Stomach (tissue), 19 donors: ENCODE measurements at places on chromosomes 7 and 10. TPM values are rescaled to one million over a fixed set of nuclear protein-coding genes. Genes with fewer than 3 reads are reported as not detected.

DNA sequence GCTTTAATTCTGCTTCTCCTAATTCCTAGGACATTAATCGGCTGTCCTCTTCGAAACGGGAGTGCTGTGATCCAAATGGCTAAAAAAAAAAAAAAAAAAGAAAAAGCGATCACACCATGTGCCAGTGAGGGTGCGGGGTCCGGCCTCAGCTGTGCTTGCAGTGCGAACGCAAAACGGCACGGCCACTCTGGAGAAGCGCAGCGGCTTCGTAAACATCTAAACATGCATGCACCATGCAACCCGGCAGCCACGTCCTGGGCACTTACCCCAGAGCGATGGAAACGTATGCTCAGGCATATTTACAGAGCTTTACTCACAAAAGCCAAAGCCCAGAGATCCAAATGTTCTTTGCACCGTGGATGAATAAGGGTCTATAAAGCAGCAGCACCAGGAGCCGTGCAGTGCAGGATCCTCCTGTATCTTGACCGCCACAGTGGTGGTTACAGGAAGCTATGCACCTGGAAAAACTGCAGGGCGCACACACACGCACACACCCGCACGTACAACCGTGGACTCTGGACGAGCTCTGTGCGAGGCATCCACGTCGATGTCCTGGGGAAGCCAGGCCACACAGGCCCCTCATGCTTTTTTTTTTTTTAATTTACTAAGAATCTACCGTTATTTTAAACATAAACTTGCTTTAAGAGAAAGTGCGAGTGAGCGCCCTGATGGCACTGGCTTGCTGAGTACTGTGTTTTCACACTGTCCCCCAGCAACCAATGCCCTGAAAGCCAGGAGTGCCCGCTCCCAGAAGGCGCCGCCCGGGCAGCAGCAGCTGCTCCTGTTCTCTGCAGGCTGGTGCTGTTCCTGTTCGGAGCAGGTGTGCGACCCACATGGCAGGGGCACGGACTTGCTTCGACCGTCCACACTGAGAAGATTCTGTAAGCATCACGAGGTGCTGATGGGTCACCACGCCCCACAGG is 25.0 kb downstream of the GPER1 start:
- no peak for DNase-seq

DNA sequence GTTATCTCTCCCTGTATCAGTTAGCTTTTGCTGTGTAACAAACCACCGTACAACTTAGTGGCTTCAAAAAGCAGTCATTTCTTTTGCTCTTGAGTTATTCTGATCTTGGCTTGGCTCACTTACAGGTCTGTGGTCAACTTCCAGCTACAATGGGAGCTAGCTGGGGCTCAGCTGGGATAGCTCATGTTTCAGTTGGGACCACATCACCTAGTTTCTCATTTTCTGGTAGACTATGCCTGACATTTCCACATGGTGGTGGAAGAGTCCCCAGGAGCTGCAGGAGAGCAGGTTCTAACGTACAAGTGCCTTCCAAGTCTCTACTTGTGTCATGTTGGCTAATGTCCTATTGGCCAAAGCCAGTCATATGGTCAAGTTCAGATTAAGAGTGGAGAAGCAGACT is 25.8 kb upstream of the PIP4K2A start:
- no peak for DNase-seq

GRCh38 chr10:75176046-75176445 is 34.5 kb upstream of the VDAC2 start:
- no peak for DNase-seq

- DNase-seq = no peak
Measured at GRCh38 chr7:80392229-80393169, 119.4 kb downstream of the GNAT3 start.

GRCh38 chr10:73915206-73915851 is 4.4 kb downstream of the PLAU start:
- DNase-seq = no peak

GRCh38 chr10:118107040-118107439 is 60.3 kb upstream of the RAB11FIP2 start:
- DNase-seq = no peak

- no peak for DNase-seq
Measured at GRCh38 chr10:92130622-92131274, 160.1 kb downstream of the CPEB3 start.

DNA sequence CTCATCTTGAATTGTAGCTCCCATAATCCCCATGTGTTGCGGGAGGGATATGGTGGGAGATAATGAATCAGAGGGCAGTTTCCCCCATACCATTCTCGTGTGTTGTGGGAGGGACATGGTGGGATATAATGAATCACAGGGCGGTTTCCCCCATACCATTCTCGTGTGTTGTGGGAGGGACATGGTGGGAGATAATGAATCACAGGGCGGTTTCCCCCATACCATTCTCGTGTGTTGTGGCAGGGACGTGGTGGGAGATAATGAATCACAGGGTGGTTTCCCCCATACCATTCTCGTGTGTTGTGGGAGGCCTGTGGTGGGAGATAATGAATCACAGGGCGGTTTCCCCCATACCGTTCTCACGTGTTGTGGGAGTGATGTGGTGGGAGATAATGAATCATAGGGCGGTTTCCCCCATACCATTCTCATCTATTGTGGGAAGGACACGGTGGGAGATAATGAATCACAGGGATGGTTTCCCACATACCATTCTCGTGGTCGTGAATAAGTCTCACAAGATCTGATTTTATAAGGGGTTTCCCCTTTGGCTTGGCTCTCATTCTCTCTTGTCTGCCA is 271.0 kb downstream of the MAD1L1 start:
- DNase-seq = no peak

DNA sequence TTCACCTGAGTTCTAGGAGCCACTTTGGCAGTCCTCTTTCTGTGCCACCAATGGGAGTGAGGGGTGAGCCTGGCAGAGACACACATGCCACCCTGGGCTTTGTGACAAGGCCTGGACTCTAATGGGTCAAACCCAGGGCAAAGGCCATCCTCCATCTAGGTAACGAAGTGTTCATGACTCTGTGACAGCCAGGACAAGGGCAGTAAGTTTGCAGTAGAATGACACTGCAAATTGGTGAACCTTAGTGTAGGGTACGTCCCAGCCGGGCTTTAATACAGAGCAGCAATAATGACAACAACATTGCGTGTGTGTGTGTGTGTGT is 43.3 kb downstream of the PAPSS2 start:
- DNase-seq = no peak

- DNase-seq = no peak
Measured at GRCh38 chr7:142355328-142355727, 97.5 kb upstream of the PRSS58 start.

The NUDT13 gene
- total RNA-seq = 17.7 TPM

The MACC1 gene
- 5.8 TPM for total RNA-seq

The PPP1R3A gene
- total RNA-seq = not detected

The TECTB gene
- total RNA-seq = not detected

The HNRNPH3 gene
- 38.0 TPM for total RNA-seq

The AZGP1 gene
- total RNA-seq = not detected
